Activated naive CD4-positive, alpha-beta T cell treated with anti-CD3 and anti-CD28 coated beads, Interleukin-2, amount 10 ng/mL, durations not matched to agents 5 hours and 36 hours (primary cell): ENCODE measurements at places on chromosomes 1 and 21. TPM values are rescaled to one million over a fixed set of nuclear protein-coding genes. Genes with fewer than 3 reads are reported as not detected.

The CSRP1 gene
- total RNA-seq, result 67.5 TPM

The ERICH3 gene
- not detected for total RNA-seq

The LRRN2 gene
- not detected for total RNA-seq

The BLACAT1 gene
- total RNA-seq, result 0.34 TPM

The RNU1-1 gene
- 1,658 TPM for total RNA-seq

The KRTAP11-1 gene
- not detected for total RNA-seq

The OR2AK2 gene
- not detected for total RNA-seq

The HPDL gene
- total RNA-seq, result 6.5 TPM

The ABCD3 gene
- total RNA-seq, result 22.8 TPM

The NBPF6 gene
- not detected for total RNA-seq

The NPR1 gene
- total RNA-seq, result not detected

The SLC35A3 gene
- total RNA-seq, result 16.5 TPM

The KRTAP7-1 gene
- total RNA-seq, result not detected

The RGS1 gene
- 20.2 TPM for total RNA-seq

The TRPM2 gene
- 37.3 TPM for total RNA-seq

The CRYAA gene
- total RNA-seq, result not detected

The C1orf87 gene
- total RNA-seq, result not detected

The CD52 gene
- 1,759 TPM for total RNA-seq

The AK5 gene
- total RNA-seq, result 6.6 TPM

The OR2T33 gene
- total RNA-seq, result not detected
